ENCODE measurements at places on chromosomes 16 and 17.

- no peak for DNase-seq
These were observed 79.0 kb downstream of the CA10 start for GRCh38 chr17:52079496-52079895.

GRCh38 chr17:31556969-31557645, 165.6 kb downstream of the RAB11FIP4 start:
- DNase-seq = no peak

GRCh38 chr17:17200831-17201230, 5.3 kb downstream of the PLD6 start:
- no peak for DNase-seq

- DNase-seq = no peak
These were observed 33.9 kb upstream of the PLLP start for GRCh38 chr16:57318240-57318970.

GRCh38 chr16:79169239-79169638, 431.3 kb downstream of the MAF start:
- DNase-seq = no peak

DNA sequence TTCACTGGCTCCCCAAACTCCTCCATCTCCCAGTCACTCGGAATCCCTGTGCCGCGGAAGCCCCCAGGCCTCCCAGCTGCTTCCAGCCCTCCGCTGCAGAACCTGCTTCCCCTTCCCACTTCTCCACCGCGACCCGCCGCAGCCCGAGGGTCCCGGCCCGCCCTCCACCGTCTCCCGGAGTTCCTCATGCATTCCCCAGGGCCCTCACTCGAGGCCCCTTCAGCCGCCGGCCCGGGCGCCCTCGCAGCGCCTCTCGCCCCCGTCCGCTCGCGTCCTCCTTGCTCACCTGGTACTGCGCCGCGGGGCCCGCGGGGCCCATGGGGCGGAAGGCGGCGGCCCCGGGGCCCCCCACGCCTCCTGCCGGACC, 329 bp downstream of the SMARCD2 start:
- no peak for DNase-seq

DNA sequence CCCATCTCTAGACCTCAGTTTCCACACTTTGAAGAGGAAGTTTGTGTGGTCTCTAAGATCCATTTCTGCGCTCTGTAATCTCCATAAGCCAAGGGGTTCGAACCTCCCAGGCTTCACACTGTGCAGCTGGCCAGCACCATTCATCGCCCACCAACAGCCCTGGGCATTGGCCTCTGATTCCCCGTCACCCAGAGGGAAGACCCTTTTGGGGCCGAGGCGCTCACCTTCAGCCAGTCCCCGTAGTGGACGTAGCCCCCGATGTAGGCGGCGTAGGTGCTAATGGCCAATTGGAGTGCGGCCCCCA, 678 bp downstream of the TMEM101 start:
- DNase-seq = no peak

- no peak for DNase-seq
These were observed 20.1 kb downstream of the IRX3 start for GRCh38 chr16:54266363-54266955.

DNA sequence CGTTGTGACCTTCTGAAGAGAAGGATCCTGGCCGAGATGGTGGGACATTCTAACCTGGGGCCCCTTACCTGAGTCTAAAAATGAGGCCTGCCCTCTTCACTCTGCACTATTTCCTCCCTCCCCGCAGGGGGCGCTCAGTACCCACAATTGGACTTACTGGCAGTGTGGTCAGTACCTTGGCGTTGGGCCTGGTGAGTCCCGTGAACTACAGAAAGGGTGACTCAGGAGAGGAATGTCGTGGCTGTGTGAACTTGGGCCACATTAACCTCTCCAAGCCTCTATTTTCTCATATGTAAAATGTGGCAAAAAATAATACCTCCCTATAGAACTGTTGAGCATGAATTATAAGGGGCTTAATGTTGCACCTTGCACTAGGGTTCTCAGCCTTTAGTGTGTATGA, 3.9 kb downstream of the RSAD1 start:
- DNase-seq = peak; percentile 97

- no peak for DNase-seq
These were observed 2.2 kb downstream of the TELO2 start for GRCh38 chr16:1495211-1495888.

Data from A172 (cell line).